ENCODE measurements at places on chromosomes 3 and 15.

DNA sequence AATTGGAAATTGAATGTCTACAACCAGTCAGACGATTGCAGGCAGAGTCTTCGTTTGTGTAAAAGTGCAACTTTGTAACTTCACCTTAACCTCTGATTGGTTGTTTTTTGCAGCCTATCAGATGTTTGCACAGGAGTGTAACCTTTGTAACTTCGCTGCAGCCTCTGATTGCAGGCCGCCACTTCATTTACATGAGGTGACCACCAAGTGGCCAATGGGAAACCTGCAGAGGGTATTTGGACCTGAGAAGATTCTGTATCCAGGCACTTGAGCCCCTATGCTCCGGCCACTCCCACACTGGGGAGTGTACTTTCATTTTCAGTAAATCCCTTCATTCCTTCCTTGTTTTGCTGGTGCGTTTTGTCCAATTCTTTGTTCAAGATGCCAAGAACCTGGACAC, 68.1 kb upstream of the PFN2 start:
- DNase-seq, result no peak

DNA sequence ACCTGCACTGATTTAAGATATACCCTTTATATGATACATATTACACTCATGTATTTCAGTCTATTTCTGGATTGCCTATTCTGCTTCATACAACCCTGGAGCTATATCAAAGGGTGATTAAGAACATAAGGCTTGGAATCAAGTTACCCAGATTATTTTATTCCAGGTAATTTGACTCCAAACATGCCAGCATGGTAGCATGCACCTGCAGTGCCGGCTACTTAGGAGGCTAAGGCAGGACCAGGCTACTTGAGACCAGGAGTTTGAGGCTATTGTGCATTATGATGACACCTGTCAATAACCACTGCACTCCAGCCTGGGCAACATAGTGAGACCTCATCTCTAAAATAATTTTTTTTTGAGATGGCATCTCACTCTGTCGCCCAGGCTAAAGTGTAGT, 50.4 kb upstream of the NEO1 start:
- DNase-seq, result no peak

DNA sequence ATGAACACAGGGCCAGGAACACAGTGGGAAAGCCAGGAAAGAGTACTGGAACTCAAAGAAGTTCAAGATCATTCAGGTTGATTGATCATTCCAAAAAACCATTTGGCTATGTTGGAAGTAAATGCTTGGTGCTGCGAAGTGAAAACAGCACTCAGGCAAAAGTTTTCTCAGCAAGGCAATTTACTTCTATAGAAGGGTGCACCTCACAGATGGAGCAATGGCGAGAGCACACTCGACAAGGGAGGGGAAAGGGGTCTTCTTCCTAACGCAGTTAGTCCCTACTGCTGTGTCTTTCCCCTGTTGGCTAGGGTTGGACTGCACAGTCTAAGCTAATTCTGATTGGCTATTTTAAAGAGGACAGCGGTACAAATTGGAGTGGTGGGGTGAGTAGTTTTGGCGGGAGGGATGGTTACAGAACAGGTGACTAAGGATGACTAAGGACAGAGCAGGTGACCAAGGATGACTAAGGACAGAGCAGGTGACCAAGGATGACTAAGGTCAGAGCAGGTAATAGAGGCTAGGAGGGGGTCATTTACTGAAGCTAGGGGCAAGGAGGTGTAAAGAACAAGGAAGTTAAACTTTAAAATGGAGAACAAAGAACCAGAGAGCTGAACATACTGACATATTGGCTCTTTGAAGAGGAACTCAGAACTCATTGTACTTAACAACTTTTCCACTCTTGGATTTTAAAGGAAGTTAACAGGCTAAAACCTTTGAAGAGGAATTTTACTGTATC, 43.3 kb downstream of the HOMER2 start:
- DNase-seq, result no peak

DNA sequence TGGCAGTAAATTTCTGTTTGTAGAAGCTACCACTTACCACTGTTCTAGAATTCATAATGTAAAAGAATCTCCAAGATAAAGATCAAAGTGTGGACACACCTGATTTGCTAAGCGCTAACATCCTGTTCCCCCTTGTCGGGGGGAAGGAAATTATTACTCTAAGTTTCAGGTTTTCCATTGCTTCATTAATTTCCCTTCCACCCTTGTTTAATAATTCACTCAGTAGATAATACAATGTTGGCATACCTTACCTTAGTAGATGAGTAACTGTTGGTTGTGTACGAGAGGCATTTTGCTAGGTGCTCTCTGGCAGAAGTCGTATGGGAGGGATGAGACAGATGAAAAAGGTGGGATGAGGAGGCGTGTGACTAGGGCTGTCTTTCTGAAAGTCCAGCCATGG, 641.2 kb upstream of the ARRDC4 start:
- no peak for DNase-seq

- DNase-seq, result no peak
These were observed 39.0 kb downstream of the WHAMM start for GRCh38 chr15:82848241-82848993.

- DNase-seq, result no peak
These were observed 1028.6 kb downstream of the OTOL1 start for GRCh38 chr3:162525066-162525742.

GRCh38 chr3:194278186-194278845, 72.8 kb downstream of the CPN2 start:
- DNase-seq, result no peak
